Articular chondrocyte of knee joint (primary cell): ENCODE measurements at places on chromosomes 2 and 18. TPM values are rescaled to one million over a fixed set of nuclear protein-coding genes. Genes with fewer than 3 reads are reported as not detected.

The ASB18 gene
- total RNA-seq: not detected in 2 replicates

The UPP2 gene
- 0.11 and 0.13 TPM in 2 replicates for total RNA-seq

The CCDC93 gene
- 32.0 and 36.1 TPM in 2 replicates for total RNA-seq

The PIEZO2 gene
- 268 and 271 TPM in 2 replicates for total RNA-seq

The EVA1A gene
- 19.1 and 40.6 TPM in 2 replicates for total RNA-seq

The DUSP19 gene
- total RNA-seq: 3.5 and 5.0 TPM in 2 replicates

The CAPN13 gene
- not detected in 2 replicates for total RNA-seq

The LYG2 gene
- not detected in 2 replicates for total RNA-seq

The TRIM54 gene
- not detected in 2 replicates for total RNA-seq

The PDK1 gene
- 37.2 and 50.6 TPM in 2 replicates for total RNA-seq

The KDSR gene
- total RNA-seq: 49.4 and 62.3 TPM in 2 replicates

The IKZF2 gene
- 6.8 and 10.6 TPM in 2 replicates for total RNA-seq

The GDF7 gene
- 0.76 and 0.91 TPM in 2 replicates for total RNA-seq

The GPR35 gene
- 0.54 and 0.65 TPM in 2 replicates for total RNA-seq

The CD28 gene
- under 0.01 TPM in 2 replicates for total RNA-seq

The SLC5A7 gene
- not detected in 2 replicates for total RNA-seq

The NYAP2 gene
- total RNA-seq: not detected in 2 replicates

The EDAR gene
- not detected in 2 replicates for total RNA-seq

The FHOD3 gene
- 38.3 and 49.9 TPM in 2 replicates for total RNA-seq

The GALR1 gene
- not detected in 2 replicates for total RNA-seq

The ZNF804A gene
- total RNA-seq: 0.11 TPM in 1 of 2 replicates, not detected in the other

The EMX1 gene
- total RNA-seq: not detected in 2 replicates

The FAM110C gene
- 0.11 TPM in 1 of 2 replicates, not detected in the other for total RNA-seq

The IL1R2 gene
- total RNA-seq: 0.65 and 1.3 TPM in 2 replicates

The MTHFD2 gene
- total RNA-seq: 117 and 136 TPM in 2 replicates

The DHRS9 gene
- not detected in 2 replicates for total RNA-seq

The HMSD gene
- 0.11 TPM in 1 of 2 replicates, not detected in the other for total RNA-seq

The TWIST2 gene
- 6.9 and 9.2 TPM in 2 replicates for total RNA-seq

The ATOH8 gene
- 67.2 and 125 TPM in 2 replicates for total RNA-seq

The ANKRD29 gene
- 4.1 and 9.5 TPM in 2 replicates for total RNA-seq

The LRP1B gene
- 0.11 and 0.13 TPM in 2 replicates for total RNA-seq

The TRAPPC12 gene
- 66.6 and 70.2 TPM in 2 replicates for total RNA-seq
